ENCODE measurements at places on chromosomes 13 and 19. TPM values are rescaled to one million over a fixed set of nuclear protein-coding genes. Genes with fewer than 3 reads are reported as not detected.

DNA sequence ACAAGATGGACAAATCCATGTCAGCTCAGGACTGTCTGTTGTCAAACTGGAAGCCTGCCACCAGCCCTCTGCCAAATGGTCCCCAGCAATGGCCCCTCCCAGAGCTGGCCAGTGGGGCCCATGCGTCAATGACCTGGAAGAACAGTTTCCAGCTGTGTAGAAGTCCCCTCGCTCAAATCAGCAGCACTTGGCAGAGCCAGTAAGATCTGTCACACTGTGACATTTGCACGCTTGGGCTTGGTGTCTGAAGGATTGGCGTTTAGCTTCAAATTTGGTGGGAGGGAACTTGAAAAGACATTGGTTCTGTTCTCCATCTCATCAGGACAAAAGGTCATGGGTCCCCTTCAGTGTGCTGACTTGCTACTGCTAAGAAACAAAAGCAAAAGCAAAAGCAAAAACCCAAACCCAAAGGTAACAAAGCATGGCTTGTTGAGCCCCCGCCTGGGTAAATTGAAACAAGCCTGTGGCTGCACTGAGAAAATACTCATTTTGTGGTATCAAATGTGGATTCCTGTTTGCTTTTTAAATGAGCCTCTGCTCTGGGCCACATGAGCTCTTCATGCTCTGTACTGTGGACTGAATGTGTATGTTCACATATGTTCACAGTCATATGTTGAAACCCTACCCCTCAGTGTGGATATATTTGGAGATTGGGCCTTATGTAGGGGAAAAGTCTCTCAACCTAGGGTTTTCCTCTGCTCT, 253.6 kb upstream of the MAB21L1 start:
- no peak for DNase-seq

Gene S1PR2
- total RNA-seq, result 14.6 TPM

GRCh38 chr13:109651854-109652253, 134.5 kb downstream of the IRS2 start:
- no peak for DNase-seq

DNA sequence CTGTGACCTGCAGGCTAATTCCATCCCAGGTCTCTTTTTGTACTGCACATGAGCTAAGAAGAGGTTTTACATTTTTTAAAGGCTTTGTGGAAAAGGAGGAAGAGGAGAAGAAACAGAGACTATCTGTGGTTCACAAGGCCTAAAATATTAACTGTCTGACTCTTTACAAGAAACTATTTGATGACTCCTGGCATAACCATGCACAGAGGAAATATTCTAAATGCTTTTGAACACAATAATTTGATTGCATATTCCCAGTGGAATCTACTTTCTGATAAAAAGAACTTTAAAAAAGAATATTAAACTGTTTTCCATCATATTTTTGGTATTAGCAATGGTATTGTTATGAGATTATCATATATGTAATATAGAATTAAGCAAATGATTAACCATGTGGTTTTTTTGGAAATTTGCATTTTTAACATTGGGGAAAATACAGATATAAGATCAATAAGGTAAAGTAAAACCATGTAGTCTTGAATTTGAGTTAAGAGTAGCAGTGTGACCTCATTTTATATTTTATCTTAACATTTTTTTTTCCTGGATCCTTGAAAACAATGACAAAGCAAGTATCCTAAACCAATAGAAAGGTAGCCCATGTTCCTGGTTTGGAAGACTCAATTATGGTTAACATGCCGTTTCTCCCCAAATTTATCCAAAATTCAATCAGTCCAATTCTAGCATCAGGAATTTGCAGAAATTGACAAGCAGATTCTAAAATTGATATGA, 251.0 kb downstream of the UQCRFS1 start:
- DNase-seq, result no peak

DNA sequence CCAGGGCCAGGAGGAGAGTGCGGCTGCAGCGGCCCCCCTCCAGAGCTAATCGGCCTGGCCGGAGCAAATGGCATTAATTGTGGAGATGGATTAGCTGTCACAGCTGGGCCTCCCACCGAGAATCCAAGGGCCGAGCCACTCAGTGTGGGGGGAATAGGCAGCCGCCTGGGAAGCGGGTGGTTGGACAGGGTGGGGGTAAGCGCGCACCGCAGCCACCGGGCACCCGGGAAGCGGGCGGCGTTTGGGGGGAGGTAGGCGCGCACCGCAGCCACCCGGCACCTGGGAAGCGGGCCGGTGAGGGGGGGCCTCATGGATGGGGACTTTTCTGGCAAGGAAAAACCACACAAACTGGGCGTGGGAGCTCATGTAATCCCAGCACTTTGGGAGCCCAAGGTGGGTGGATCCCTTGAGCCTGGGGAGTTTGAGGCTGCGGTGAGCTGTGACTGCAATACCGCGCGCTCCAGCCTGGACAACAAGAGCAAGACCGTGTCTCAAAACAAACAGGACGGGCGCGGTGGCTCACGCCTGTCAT, 9.7 kb downstream of the R3HDM4 start:
- no peak for DNase-seq

- no peak for DNase-seq
Measured at GRCh38 chr19:3831601-3832000, 37.2 kb downstream of the ZFR2 start.

DNA sequence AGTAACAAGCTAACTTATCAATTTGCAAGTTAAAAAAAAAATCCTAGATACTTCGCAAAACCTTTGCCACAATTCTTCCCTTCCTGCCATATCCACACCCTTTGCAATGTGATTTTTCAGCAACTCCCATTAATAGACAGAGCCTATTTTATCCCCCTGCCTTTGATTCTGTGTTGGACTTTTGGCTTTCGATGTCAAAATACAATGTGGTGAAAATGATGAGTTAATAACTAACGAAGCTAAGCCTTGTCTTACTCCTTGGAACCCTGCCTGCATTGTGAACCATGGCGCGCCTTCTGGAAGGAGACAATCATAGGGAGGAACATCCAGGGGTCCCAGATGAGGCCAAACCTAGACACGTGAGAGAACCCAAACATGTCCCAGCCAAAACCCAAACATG, 6.4 kb downstream of the CYP4F2 start:
- DNase-seq, result no peak
